ENCODE measurements at places on chromosomes 5 and 9.
A peak's percentile ranks its signal among the peaks of the same experiment; 100 is the strongest.

- no peak for DNase-seq
Measured at GRCh38 chr5:66959653-66960052, 236.9 kb downstream of the CD180 start.

DNA sequence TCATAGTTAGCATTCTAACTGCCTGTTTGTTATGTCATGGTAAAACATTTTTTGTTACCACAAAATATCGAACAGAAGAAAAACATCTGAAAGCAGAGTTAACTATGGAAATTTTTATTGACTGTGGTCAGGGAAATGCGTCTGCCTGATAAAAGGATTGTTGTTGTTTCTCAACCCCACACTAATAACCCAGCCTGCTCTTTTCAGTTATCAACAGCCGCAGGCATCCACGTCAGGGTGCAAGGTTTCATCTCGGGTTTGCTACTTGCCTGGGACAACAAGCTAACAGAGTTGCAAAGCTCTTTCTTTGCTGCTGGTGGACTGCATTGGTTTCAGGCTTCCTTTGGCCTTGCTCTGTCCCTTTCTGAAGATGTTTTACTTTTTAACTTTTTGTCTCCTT, 969.2 kb downstream of the CDH18 start:
- DNase-seq = no peak

DNA sequence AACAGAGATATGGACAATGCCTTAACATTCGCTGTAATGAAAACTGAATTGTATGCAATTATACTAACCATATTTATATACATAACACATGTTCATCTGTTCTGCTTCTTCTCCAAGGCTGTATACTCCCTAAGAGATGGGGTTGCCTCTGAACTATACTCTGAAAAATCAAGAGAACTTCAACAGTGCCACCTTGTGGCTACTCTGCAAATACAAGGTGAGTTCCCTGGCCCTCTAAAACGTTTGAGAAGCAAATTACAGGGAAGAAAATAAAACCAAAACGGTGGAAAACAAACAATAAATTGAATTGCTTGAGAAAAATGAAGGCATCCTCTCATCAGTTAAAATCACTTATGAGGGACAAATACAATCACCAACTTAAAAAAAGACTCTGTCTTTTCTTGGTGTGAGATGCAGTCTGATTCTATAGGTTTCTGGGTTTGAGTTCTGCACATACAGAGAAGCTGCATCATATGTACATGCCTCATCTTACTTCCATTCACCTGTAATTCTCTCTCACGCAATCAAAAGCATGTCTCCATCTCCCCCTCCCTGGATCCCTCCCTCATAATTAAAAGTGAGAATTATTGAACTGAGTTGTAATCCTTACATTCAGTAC, 98.6 kb downstream of the FBXW11 start:
- DNase-seq = peak; percentile 35

DNA sequence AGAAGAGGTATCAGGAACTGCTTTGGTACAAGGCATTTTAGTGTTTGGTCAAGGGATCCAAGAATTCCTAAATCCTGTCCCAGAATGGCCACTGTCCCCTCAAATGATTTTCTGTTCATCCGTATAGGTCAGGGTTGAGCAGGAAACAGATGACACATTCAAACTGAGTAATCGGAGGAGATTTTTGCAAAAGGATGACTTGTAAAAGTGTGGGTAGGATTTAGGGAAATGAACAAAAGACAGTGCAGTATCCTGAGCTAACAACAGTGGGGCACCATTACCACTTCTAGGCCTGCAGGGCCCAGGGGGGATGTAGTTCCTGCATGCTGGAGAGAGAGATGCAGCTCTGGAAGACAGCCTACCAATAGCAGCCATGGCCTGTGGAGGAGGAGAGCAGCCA, 290.1 kb downstream of the ZSWIM6 start:
- DNase-seq = no peak

DNA sequence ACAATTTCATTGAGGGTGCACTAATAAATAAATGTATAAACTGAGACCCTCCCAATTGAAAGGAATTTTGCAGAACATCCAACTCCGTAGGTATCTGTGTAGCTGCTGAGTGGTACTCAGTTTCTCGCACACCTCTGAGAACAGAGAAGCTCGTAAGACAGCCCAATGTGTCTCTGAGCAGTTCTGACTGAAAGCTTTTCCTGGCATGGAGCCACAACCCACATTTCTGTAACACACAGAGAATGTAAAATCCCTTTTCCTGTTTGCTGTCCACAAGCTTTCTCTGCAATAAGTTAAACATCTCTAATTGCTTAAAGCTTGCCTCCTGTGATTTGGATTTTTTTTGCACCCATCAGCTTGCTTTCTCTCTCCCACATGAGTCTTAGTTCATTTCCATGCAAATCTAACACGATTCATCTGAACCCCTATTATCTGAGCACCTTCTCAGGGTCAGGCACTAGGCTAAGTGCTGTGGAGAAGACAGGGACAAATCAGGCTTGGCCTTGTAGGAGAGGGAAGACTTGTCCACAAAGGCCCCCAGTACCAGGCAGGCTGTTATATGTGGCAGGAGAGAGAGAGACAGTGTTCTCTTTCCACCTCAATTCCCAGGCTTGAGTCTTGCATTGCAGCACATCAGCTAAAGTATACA, 44.2 kb upstream of the COL15A1 start:
- DNase-seq = peak; percentile 56
